Neuronal stem cell (in vitro differentiated cells): ENCODE measurements at places on chromosomes 16 and 17.

DNA sequence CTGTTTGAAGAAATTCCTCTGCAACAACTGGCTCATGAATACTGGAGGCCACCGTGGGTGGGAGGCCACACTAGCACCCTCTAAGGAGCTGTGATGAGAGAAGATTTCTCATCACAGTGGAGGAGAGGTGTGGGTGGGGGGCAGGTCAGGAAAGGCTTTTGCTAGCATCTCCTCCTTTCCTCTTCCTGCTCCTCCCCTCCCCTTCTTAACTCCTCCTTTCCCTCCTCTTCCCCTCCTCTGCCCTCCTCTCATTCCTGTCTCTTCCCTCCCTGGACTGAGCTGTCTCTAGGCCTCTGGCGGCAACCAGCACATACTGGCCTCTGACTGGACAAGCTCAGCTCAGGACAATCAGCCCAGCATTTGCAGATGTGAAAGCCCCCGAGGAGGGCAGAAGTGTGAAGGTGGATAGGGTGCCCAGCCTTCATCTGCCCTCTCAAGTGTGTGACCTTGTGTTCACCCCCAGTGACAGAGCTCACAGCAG, 19.0 kb upstream of the LHX1 start:
- no peak for DNase-seq

DNA sequence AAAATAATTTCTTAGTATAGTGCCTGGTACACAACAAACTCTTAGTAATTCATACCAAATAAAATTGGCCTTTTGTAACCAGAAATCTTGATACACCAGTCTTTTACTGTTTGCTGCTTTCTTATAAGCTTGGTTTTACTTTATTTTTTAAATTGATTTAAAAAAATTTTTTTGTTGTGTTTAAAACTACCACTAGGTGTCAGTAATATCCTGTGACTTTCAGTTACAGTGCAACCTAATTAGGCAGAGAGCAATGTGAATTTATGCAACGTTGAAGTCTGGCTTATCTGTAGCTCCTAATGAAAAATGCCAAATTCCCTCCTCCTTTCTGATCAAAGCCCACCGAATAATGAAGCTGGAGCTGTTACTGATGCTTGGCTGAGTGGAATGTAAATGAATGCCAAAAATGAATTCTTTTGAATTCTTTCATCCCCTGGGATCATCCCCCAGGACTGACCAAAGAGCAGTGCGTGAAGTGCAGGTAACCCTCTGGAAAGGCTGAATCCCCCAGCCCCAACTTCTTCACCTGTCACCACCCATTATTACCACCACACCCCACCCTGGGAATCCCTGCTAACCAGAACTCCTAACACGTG, 3.8 kb downstream of the ERCC4 start:
- peak; percentile 21 for DNase-seq

DNA sequence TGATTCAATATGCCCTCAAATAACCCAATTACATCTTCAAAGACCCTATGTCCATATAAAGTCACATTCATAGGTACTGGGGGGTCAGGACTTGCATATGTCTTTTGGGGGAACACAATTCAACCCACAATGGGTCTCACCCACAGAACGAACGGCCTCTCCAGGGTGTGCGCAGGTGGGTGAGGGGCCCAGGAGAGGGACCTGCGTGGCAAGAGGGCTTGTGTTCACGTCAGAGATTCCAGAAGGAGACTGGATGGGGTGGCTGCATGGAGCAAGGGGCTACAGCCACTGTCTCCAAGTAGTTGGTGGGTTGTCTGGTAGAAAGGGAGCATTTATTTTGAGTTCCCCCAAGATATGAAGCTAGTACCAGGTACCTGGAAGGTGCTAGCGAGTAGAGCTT, 212.2 kb downstream of the SEC14L1 start:
- DNase-seq: no peak

- no peak for DNase-seq
Measured at GRCh38 chr16:72985148-72985941, 62.6 kb downstream of the ZFHX3 start.

DNA sequence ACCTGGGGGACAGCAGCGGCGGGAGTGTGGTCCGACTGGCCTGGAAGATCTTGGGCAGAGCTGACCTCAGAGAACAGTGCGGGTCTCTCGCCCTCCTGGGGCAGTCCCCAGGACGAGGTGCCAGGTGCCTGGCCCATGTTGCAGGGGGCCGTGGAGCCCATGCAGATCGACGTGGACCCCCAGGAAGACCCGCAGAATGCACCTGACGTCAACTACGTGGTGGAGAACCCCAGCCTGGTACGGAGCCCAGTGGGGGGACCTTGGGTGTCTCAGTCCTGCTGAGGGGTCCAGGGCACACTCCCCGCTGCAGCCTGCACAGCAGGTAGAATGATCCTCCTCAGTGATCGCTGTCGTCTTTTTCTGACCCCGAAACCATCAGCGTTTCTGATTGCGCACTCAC, 1.4 kb downstream of the GPS1 start:
- DNase-seq: no peak

- no peak for DNase-seq
Measured at GRCh38 chr16:6021276-6021943, 923.8 kb upstream of the EEF2KMT start.

DNA sequence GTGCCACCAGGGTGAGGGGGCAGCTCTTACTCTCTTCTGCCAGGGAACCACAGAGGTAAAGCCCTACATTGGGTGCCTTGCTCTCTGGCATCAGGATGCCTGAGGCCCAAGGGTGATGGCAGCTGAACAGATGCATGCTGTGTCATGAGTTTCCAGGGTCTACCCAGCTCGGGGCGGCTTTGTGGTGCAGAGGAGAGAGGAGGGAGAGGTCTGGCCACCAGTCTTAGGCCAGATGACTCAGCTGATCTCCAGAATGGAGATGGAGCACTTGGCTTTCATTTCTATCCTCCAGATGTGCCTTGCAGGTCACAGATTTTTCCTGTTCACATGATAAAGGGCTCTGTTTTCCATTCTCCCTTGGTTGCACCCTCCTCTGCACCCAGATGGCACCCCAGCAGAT, 23.6 kb upstream of the USP22 start:
- no peak for DNase-seq

DNA sequence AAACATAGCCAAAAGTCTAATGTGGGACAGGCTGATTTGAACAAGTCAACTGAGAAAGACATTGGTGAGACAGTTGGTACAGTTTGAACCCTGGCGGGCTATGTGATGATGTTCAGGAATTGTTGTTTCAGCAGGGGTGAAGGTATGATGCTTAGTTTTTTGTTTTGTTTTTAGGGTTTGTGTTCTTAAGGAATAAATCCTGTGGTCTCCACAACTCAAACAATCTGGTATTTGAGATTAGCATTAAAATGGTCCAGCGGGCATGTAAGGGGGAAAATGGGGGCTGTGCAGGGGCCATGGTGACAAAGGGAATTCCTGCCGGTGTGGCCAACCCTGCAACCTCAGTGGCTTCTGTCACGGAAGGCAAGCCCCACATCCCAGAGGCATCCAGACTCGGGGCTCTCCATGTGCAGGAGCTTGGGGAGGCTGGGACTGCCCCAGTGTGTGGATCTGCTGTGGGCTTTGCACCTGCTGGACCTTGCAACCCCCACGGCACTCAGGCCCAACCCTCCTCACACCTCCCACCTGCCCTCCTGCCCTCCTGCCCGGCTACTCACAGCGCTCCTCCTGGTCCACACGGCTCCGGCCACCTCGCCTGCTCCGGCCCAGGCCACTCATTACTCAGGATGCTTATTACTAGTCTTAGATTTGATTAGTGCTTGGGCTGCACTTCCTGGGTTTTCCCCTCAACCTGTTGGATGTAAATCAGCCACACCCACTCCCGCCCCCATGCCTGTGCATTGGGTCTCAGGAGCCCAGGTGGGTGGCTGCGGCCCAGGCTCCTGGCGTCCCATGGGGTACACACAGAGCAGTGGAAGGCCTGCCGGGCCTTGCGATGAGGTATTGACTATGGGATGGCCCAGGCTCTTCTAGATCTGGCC, at the start of gene TNFRSF13B:
Gene TNFRSF13B (minus strand): TSS at position 661 of the 881 bp plus-strand sequence. CDS start 43 bp downstream, at position 618.
- no peak for DNase-seq

DNA sequence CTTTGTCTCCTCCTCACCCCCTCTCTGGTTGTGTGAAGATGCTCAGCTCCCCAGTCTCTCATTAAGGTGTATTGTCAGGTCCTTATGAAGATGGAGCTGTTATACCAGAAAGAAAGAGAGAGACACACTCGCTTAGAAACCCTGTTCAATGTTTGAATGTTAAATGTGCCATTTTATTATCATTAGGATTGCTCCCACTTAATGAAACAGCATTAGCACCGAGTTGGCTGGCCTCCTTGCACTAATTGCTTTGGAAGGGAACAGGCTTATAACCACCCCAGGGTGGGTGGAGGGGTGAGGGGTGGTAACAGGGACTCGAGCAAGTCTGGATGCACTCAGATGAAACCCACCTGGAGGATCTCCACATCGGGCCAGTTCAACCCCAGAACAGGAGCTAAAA, 14.4 kb downstream of the PIPOX start:
- no peak for DNase-seq

DNA sequence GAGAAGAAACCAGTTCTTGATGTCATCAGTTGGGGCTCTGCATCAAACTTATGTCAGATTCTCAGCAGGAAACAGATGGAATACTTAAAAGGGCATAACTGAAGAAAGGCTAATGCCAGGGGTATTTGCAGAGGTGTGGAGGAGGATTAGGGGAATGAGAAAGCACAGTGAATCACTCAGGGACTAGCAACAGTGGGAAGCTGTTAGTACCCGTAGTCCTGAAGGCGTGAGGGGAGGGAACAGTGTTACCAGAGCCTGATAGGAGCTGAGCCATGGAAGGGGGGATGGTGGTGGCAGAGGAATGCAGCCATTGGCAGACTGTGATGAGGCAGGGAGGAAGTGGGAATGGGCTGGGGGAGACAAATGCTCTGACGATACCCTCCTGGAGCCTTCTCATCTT, 162.3 kb downstream of the UTP18 start:
- DNase-seq: no peak

GRCh38 chr16:29745853-29746345, at the start of gene C16orf54:
Gene C16orf54, minus strand, starts transcription at chr16:29745990. Its CDS starts 1,039 bp downstream, at chr16:29744951.
- DNase-seq: no peak

- DNase-seq: no peak
Measured at GRCh38 chr16:50675686-50676610, 5.2 kb downstream of the SNX20 start.

DNA sequence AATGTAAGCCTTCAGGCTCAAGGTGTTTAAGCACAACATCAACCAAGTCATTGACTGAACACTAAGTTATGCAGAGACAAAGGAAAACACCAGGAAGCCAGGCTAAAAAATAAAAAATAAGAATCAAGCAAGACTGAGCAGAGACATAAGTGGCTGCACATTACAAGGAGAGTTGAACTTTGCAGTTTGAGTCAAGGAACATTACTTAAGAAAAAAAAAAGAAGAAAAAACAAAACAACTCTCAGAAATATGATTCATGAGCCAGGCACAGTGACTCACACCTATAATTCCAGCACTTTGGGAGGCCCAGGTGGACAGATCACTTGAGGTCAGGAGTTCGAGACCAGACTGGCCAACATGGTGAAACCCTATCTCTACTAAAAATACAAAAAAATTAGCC, 168.1 kb downstream of the C16orf95 start:
- no peak for DNase-seq

DNA sequence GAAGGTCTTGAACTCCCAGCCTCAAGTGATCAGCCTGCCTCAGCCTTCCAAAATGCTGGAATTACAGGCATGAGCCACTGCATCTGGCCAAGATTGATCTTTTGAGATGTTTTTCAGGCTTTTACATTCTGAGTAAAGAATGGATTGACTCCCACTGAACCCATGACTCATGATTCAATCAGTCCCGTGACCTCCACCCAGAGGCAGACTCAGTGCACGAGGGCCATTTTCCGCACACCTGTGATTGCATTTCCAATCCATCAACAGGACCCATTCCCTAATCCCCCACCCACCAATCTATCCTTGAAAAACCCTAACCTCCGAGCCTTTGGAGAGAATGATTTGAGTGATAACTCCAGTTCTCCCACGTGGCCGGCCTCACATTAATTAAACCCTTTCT, 40.4 kb upstream of the PRKCB start:
- DNase-seq: no peak

GRCh38 chr17:76088041-76088867, 9.3 kb downstream of the ZACN start:
- DNase-seq: no peak

DNA sequence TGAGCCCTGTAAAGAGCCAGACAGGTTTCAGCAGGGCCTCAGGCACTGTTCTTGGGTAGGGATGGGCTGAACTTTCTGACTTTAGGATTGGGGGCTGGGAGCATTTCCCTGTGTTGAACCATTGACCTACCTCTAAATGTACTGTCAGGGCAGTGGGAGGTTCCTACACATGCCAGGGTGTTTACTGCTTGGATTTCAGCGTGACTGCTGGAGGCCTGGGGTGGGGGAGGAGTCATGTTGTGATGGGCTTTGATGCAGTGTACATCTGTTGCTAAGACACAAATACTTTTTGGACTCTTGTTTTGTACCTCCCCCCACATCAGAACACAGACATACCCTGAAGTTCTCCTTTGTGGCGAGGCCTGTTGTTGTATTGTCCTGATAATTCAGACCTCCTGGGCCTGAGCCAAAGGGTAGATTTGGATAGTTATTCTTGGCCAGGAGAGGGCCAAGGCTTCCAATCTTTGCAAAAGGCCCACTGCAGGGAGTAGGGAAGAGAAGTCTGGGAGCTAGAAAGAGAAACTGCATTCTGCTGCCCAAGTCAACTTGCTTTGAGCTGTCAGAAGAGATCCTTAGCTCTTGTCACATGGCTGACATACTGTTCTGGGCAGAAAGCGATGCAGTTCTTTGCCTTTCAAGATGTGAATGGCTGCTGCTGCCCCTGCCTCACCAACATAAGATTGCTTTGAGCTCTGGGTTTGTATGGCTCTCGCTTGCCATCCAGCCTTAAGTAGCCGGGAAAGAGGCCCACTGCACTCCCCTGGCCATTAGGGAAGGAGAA, 3.7 kb downstream of the NFE2L1 start:
- no peak for DNase-seq

- DNase-seq: no peak
Measured at GRCh38 chr16:78743556-78743955, 644.1 kb downstream of the WWOX start.

DNA sequence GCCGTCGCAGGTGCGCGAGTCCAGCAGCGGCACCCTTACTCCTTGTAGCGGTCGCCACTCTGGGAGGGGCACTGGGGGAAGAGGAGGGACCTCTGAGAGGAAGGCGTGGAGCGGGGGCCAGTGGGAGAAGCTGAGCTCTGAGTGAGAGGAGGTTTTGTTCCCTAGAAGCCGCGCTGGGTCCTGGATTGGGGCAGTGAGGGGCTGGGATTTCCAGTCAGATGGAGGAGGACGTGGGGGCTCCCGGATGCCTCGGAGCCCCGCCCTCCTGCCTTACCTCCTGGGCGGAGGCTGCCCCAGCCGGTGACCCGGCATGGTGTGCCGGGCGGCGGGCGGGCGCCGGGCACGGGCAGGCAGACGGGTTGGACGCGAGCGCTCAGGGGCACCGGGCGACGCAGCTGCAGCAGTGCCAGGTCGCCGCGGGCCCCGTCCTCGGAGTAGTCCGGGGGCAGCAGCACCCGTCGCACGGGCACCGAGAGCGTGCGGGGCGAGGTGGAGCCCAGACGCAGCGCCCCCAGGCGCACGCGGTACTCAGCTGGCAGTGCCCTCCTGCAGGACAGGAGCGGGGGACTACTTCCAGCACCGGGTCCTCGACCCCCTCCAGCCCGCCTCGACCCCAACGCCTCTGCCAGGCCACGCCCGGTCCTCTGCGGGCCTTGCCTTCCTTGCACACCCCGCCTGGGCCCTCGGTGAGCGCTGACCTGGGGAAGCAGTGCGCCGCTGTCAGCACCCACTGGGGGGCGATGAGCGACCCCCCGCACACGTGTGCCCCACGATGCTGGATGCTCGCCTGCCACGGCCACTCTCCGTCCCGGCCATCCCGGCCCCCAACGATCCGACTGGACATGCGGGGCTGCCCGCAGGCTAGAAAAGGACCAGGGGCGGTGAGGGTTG, 2.0 kb downstream of the PRSS33 start:
- DNase-seq: no peak
